NCI-H2081 (cell line): ENCODE measurements at places on chromosomes 13 and 19.
A peak's percentile ranks its signal among the peaks of the same experiment; 100 is the strongest.

DNA sequence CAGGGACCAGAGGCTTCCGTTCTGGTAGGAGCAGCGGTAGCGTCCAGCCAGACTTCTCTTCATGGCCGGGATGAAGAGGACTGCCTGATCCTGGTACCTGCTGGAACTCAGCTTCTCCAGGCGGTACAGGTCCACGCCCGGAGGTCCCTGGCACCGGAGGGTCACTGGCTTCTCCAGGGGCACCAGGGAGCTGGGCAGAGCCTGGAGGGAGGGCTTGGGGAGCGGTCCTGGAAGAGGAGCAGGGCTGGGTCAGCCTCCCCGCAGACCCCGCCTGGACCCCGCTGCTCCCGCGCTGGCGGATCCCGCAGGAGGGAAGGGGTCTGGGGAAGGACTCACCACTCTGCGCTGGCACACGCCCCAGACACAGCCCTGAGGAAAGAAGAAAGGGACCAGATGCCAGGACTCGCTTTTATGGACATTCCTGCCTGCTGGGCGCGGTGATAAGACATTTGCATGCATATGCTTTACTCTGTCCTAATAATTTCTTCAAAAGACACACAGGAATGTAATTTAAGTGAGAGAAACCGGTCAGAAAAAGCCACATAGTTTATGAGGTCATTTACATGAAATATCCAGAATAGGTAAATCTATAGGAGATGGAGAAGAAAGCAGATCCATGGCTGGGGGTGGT lies 5.8 kb downstream of the GP6 start:
- DNase-seq: no peak

DNA sequence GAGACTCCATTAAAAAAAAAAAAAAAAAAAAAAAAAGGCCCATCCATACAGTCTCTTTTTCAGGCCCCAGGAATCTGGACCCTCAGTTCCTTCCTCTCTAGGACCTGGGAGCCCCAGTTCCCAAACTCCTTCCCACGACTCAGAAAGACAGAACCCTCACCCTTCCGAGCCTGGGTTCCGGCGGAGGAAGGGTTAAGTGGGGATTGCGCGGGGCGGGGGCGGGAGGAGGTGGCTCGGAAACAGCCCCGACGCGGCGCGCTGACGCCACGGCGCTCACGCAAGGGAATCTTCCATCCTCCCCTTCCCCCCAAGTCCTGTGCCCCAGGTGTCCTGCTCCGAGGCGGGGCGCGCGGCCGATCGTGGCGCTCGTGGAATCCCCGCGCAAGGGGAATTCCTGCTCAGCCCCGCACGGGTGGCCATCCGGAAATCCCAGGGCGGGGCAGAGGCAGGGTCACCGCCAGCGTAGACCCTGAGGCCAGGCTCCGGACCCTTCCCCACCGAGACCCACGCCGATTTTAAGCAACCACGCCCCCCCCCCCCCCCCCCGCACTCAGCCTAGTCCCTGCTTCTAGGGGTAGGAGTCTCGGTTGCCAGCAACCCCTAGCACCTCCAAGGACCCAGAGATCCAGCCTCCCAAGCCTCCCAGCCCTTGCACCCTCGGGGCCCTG lies 659 bp downstream of the NFKBID start:
- peak; percentile 80 for DNase-seq

DNA sequence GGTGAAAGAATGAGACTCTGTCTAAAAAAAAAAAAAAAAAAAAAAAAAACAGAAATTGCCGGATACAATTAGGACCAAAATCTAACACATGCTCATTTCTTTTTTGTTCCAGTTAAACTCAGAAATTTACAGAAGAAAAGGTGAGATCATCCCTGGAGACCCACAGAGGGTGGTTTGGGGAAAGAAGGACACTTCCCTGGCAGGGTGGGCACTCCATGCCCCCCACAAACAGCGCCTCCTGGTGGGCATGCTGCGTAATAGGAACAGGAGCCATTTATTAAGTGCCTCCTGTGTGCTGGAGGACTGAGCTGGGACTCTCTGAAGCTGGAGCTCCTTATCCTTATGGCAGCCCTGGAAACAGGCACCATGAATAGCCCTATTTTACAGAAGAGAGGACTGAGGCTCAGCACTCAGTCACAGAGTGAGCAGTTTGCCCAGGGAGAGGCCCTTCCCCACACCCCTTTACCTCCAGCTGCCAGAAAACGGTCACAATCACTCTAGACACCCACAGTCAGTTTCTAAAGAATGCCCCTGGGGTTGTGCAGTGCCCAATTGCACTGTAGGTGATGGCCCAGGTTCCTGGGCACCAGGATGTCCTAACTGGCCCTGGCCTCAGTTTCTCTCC lies 10.1 kb downstream of the C19orf38 start:
- DNase-seq: no peak

DNA sequence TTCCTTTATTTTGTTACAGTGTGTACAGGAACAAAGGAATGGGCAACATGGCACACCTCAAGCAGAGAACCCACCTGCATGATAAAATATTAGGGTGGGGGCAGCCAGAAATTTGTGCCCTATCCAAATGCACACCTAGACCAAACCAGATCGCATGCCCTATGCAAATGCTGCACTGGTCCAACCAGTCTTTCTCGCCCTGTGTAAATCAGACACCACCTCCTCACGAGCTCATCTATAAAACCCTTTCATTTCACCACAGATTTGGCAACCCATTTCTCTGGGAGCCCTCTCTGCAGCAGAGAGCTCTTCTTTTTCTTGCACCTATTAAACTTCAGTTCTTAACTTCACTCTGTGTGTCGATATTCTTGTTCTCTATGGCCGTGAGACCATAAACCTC lies 1559.2 kb downstream of the SLITRK1 start:
- no peak for DNase-seq

GRCh38 chr13:33197541-33197971 lies 88.0 kb downstream of the STARD13 start:
- no peak for DNase-seq

GRCh38 chr13:112457081-112457480 lies 80.9 kb downstream of the SPACA7 start:
- DNase-seq: no peak

DNA sequence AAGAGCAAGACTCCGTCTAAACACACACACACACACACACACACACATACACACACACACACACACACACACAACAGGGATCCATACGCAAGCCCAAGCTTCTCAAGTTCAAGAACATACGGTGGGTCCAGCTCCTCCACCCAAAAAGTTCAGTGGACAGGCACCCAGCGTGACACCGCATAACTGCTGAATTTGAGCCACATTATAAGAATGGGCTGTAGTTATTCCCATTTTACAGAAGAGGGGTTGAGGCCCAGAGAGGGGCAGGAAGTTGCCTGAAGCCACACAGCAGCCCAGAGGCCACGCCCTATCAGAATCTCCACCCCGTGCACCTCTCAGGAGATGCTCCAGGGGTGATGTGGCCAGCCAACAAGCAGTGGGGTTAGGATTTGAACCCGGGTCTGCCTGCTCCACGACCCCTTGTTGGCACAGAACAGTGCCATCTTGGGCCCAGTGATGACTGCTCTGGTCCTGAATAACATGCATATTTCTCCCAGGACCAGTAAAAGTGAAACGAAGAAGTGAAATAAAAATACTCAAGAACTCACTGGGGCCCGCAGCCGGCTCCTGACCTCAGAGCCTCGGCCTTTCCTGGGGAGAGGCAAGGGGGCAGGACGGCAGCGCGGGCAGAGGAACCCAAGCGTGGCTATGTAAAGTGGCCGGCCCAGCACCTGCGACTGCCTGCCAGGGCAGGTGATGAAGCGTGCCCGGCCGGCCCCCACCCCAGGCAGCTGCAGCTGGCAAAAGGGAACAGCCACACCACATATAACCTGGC lies 61.9 kb downstream of the AP1M1 start:
- DNase-seq: no peak

DNA sequence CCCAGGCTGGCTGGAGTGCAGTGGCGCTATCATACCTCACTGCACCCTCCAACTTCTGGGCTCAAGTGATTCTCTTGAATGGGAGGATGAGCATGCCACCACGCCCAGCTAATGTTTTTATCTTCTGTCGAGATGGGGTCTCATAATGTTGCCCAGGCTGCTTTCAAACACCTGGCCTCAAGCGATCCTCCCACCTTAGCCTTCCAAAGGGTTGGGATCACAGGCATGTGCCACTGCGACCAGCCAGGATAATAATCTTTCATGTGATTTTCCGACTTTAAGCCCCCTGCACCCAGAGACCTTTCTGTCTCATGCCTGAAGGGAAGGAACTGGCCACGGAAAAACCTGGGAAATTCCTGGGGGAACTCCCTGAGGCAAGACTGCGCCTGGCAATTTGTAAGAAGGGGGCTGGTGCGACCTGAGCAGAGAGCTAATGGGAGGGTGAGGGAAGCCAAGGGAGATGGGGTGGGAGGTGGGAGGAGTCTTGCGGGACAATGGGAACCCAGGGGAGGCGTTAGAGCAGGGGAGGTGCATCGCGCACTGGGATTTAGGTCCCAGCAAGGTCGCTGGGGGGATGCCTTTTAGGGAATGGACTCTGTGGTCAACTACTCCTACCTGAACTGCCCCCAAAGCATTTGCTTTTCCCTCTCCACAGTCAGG lies 1.2 kb upstream of the CCDC124 start:
- no peak for DNase-seq

GRCh38 chr19:38826856-38827551 lies 4.6 kb downstream of the ECH1 start:
- no peak for DNase-seq

DNA sequence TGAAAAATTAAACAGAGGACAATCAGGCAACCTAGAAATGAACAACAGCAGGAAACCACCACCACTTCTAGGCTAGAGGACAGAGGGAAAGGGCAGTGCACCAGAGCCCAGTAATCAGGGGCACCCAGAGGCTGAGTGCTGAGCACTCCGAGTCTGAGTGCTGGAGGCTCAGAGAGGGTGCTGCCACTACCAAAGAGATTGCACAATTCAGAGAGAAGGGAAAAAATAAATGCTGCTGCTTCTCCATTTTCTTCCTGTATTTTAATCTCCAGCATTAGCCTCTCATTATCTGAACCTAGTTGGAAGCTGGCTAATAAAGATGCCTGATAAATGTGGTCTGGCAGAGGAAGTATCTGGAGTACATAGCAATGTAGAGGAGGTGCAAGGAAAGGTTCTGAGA lies 11.8 kb upstream of the ZNF175 start:
- no peak for DNase-seq
